ENCODE measurements at places on chromosomes 13 and 19.

DNA sequence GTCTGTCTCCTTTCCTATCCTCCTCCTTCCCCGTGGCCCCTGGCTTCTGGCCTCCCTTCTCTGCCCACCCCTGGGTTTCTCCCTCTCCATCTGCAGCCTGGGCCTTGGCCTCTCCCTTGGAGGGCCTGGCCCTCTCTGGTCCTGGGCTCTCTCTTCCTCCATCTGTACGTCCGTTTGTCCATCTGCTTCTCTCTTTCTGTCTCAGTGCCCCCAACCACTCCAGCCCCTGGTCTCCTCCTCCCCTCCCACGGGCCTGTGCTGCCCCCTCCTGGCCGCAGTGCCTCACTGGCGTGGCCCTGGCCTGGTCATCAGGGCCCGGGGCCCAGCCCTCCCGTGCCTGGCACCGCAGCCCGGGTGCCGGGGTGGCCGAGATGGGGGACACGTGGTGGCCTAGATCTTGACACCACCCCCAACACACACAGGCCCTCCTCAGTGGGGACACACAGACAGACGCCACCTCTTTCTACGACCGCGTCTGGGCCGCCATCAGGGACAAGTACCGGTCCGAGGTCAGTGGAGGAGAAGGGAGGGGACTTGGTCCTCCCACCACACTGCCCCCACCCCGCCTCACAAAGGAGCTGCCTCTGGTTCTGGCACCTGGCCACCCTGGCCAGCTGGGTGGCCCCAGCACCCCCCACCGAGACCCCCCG is 11.3 kb downstream of the PRKCSH start:
- peak; percentile 55 for DNase-seq

DNA sequence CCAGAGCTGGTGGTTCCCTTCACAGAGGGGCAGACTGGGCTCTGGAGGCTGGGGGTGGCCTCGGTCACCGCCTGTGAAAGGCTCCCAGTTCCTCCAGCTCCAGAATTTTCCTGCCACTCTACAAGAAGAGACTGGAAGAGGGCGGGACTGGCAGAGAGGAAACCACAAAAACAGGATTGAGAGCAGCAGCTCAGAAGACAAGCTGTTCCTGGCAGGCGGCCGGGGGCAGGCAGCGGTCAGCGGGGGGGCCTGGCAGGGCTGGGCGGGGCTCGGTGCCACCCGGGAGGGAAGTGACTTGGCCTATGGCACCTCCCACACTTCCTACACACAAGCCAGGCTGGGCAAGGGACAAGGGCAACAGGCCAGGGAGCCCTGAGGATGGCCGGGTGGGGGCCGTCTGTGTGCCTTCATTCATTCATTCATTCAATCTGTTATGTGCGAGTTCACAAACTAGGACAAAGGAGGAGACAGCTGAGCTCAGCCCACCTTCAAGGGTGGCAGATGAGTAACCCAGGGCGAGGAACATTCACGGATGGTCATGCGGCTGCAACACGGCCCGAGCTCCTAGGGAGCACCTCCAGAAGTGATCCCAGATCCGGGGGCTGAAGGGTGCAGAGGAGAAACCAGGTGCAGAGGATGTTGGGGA is 16.9 kb upstream of the BTBD2 start:
- peak; percentile 78 for DNase-seq

DNA sequence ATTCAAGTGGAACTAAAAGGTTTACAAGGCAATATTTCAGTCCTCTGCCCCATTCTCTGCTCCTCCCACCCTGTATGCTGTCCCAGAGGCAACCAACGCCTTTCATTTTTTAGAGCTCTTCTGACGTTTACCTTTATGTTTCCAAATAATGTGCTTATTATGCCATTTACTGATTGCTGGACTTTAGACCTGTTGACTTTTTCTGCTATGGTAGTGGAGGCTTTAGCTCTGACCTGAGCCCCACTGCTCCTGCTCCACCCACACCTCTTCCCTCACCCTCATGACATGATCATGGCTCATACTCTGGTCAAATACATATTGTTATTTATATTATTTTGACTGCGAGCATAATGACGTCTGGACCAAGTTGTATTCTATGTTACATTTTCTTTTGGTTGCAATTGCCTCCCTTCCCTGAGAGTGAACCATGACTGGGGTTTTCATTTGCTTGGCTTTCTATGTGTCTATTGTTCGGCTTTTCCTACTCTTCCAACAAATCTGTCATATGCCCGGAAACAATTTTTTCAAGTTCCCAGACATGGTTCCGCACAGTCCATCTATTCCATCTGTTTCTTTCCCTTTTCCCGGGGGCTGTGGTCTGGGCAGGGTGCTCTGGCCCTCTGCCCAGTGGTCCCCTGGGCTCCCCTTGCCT is 31.4 kb upstream of the GJB6 start:
- no peak for DNase-seq

DNA sequence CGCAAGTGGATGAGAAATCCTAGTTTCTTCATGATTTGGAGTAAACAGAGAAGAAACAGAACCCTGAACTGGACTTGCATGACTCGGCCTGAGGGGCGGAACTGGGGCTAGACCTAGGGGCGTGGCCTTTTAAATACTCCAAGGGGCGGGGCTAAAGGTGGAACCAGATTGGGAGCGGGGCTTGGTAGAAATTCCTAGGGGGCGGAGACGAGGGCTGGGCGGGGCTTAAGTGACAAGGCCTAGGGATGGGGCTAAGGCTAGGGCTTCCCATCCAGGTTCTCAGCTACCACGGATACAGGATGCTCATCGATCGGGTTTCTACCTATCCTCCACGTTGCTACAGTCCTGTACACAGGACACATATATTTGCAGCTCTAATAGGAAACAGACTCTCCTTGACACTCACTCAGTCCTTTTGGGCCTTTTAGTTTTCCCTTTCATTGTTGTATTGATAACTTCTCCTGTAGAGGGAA is 372 bp upstream of the ZNF699 start:
- DNase-seq, result peak; percentile 96

DNA sequence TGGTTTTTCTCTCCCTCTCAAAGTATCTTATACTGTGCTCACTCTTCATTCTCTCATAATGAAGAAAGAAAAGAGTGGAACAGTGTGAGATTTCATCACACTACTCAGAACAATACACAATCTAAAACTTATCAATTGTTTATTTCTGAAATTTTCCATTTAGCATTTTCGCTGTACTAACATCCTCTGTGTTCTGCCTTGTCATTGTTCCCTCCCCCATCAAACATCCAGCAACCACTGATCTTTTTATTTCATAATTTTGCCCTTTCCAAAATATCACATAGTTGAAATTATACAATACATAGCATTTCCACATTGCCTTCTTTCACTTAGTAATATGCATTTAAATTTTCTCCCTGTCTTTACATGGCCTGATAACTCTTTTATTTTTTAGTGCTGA is 658.7 kb downstream of the SLITRK1 start:
- no peak for DNase-seq

GRCh38 chr13:45328661-45329111 is 12.3 kb downstream of the TPT1 start:
- DNase-seq, result no peak

- no peak for DNase-seq
Measured at GRCh38 chr13:51052581-51052980, 58.5 kb downstream of the C13orf42 start.

DNA sequence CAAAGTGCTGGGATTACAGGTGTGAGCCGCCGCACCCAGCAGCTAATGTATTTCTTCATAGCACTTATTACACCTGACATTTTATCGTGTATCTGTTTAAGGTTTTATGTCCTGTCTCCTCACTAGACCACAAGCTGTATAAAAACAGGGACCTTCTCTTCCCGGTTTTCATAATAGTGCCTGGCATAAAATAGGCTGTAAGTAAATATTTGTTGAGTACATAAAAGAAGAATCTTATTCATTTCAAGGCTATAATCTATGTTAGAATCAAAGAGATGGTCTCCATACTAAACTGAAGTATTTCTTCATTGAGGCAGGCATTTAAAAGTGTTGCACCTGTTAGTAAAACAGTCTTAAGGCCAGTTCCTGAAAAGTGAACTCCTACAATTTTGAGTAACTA is 194.0 kb downstream of the SHISA2 start:
- no peak for DNase-seq

DNA sequence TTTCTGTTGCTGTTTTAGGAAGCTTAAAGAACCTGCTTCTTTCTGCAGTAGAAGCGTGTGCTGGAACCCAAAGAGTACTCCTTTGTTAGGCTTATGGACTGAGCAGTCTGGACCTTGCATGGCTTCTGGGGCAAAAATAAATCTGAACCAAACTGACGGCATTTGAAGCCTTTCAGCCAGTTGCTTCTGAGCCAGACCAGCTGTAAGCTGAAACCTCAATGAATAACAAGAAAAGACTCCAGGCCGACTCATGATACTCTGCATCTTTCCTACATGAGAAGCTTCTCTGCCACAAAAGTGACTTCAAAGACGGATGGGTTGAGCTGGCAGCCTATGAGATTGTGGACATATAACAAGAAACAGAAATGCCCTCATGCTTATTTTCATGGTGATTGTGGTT is 103.1 kb downstream of the TNFRSF19 start:
- DNase-seq, result peak; percentile 93

DNA sequence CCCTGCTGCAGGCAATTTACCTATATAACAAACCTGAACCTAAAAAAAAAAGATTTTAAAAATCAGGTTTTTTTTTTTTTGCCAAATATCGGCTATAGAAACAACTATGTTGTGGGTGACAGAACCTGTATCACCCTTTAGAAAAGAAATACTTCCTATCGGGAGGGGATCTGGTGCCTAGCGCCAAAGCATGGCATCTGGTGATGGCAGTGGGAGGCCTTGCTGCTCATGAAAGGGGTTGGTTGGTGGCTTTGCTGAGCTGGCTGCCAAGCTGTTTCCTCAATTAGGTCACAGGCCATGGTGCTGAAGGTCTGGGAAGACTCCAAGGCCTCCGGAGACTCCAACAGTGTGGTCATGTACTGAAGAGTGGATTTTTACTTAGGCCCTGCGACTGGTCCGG is 328.5 kb downstream of the KLF5 start:
- DNase-seq, result no peak

DNA sequence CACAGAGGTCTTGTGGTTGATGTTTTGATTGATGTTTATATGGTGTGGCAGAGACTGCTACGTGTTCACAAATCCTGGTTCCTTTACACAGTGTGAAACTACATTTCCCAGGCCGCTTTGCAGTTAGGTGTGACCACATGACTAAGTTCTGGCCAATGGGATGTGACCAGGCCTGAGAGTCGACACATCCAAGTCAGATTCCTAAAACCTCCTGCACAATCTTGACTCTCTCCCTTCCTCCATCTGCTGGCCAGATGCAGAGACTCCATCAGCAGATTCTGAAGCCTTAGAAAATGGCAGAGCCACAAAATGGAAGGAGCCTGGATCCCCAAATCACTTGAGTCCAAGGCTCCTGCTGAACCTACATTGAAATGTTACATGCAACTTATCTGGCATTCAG is 12.6 kb downstream of the CD37 start:
- DNase-seq, result peak; percentile 77

DNA sequence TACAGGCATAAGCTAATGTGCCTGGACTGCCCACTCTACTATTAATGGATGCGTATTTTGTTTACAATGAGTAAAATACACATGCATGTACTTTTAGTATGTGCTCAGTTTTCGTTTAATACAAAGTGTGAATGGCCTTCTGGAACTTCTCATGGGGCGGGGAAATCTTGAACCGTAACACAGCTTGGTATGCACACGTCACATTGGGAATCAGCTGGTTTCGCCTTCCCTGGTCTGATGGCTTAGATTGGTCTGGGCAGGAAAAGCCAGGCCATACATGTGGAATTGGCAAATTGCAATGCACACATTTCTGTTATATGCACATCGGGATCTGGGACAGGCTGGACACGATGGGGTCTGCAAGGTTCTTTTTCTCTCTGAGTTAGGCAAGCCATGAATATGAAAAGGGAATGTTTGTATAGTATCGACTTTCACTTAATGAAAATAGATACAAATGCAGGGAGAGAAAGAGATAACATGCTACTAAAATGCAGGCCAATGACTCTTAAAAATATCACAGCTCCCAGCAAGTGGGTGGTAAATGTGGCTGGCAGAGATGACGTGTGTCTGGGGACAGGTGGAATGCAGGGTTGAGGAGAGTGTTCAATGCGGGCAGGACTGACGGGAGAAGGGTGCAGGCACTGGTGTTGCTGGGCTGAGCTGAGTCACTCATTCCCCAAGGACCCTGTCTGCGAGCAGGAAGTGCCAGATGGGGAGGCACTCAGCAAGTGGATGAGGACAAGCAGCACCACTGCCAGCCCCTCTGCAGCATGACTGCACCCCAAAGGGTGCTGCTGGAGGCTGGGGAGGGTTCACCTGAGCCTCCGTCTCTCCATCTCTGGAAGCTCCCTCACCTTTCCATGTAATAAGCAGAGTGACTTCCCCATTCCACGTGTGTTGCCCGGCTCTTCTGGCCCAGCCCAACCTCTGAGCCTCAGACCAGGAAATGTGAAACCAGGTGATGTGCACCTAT is 204.0 kb upstream of the GPR12 start:
- DNase-seq, result peak; percentile 34

DNA sequence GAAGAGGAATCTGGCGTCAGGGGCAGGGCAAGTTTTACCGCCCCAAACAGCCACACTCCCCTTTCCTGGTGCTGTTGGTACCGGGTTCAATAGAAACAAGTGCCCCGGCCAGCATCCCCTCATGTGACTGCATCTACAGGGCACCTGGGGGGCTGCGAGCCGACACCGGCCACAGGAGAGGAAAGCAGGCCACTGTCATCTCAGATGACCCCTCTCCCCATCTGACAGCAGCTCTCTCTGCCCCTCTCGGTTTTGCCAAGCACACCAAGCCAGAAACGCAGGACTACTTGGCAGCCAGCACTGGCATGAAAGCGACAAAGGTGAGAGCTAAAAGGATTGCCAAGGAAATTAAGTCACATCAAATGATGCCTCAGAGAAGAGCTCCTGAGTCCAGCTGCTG is 37.1 kb downstream of the MLLT1 start:
- DNase-seq, result no peak

DNA sequence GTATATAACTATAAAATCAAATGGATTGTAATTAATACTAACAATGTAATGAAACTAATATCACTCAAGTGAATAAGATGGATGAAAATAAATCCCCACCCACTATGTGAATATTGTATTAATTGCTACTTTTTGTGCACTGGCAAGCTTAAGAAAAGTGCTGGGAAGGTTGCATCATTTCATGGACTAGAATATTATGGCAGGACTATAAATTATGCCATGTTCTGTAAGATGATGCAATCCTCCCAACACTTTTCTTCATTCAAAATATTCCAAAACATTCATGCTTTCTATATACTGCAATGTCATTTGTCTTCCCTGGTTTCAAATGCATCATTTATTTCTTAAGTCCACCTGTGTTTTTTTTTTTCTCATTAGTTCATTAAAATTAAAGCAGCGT is 457.6 kb upstream of the GPC6 start:
- no peak for DNase-seq
